ENCODE measurements at places on chromosomes 16 and 17.

GRCh38 chr16:53960954-53961616 lies 257.1 kb downstream of the FTO start:
- DNase-seq = peak; percentile 99

GRCh38 chr16:81646561-81646960 lies 132.5 kb upstream of the PLCG2 start:
- no peak for DNase-seq

DNA sequence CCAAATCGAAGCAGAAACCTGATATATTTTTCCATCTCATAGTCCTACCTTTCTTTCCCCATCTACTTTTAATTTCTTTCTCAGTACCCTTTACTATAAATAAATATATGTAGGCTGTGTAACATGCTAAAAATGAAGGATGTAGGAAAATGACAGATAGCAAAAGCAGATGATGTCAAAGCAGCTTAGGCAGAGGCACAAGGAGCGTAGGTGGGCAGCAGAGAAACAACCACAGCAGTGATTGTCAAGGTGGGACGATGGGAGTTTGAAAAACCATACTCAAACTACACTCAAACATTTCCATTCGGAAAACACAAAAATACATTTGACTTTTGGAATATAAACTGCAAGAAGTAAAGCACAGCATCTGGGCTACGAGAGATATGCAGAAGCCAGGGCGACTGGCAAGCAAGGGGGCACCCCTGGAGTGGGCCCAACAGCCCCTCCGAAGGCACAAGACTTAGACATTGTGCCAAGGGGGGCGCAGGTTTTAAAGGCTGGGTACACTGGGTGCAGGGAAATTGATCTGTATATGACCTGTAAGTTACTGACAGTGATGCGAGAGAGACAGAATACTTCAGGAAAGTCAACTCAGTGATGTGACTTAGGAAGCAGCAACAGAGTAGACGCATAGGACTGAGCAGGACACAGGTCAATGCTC lies 31.1 kb downstream of the SNN start:
- no peak for DNase-seq

DNA sequence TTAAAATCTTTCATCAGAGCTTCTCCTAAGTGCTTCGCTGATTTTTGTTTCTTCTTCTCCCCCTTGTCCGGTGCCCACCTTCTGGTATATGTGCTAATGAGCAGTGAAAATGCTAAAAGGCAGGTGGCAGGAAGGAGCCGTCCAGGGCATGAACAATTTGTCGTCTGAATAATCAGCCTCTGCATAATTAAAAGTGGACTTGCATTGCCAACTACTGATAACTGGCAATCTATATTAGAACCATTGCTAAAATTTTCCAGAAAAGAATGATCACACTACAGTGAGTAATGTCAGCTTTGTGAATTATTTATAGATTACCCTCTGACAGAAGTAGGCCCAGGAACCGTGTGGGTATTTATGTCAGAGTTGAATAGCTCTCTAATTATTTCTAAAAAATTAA lies 28.1 kb downstream of the SERPINF1 start:
- no peak for DNase-seq

GRCh38 chr16:11182411-11182810 lies 73.6 kb downstream of the SOCS1 start:
- no peak for DNase-seq

GRCh38 chr16:25264597-25264996 lies 7.0 kb upstream of the ZKSCAN2 start:
- DNase-seq = no peak

- no peak for DNase-seq
Measured at GRCh38 chr17:77505181-77505639, 364.4 kb downstream of the SEC14L1 start.

Measured in NCI-H1105 treated with DMSO at 0.1 percent for 48 hours (cell line).